GM12892 (cell line): ENCODE measurements at places on chromosomes 6 and 20.

- no peak for DNase-seq
Observed at GRCh38 chr6:129398764-129399163, 311.2 kb downstream of the ARHGAP18 start.

DNA sequence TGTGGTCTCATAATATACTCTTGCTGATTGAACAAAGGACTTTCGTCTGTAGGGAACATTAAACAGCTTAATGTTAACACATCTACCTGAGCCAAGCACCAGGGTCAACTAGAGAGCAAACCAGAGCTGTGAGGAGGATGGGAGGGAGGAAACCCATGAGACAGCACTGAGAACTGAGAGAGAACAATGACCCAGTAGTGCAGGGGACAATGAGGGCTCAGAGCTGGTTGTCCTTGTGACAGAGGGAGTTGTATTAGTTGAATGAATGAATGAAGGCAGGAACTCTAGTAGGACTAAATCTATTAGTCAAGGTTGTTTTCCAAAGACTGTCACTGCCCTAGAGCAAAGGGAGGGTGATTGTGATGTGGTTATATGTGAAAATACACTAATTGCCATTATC lies 28.2 kb upstream of the GSTA4 start:
- DNase-seq, result no peak

DNA sequence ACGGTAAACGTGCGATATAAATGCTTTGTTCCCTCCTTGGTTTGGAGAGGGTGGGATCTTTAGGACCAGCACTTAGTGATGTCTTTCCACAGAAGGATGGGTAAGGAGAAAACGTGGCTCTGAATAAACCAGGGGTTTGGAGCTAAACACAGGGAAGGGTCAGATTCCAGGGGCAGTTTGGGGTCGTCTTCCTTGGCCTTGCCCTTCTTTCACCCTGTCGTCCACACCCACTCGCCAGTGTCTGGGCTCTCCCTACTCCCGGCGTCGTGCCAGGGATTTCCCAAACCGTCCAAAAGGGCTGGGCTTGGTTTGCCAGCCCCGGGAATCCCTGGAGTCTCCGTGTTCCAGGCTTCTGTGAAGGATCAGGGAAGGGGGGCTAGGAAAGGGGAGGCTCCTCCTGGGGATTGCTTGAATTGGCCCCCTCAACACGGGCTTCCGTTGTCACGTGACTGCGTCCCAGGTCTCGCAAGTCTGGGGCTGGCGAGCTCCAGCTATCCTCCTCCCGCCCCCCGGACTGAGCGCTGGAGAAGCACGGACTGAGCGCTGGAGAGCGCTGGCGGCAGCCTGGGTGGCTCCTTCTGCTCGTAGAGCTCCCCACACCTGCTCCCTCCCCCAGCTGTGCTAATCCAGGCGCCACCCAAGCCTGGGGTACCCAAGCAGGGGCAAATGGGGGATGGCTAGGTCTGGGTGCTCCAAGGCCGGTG lies 9.4 kb upstream of the ARMC12 start:
- peak; percentile 53 for DNase-seq

GRCh38 chr6:37244430-37245310 lies 12.9 kb upstream of the TBC1D22B start:
- no peak for DNase-seq

- DNase-seq, result no peak
Observed at GRCh38 chr6:11753798-11754197, 24.8 kb downstream of the ADTRP start.

DNA sequence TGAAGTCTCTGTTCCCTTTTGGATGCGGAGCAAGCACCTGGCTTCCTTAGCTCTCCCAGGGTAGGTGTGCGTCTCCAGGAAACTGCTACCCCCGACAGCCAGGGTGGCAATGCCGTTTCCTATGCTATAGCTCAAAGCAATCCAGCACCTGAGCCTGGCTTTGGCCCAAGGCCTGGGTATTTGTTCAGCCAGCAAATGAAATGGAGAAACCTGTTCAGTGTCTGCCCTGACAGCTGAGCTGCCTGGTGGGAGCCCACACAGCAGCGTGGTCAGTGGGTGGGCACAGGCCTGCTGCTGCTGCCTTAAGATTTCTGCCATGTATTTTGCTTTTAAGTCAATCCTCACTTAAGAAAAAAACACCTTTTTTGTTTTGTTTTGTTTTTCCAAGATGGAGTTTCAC lies 13.7 kb downstream of the SPATA2 start:
- DNase-seq, result no peak

DNA sequence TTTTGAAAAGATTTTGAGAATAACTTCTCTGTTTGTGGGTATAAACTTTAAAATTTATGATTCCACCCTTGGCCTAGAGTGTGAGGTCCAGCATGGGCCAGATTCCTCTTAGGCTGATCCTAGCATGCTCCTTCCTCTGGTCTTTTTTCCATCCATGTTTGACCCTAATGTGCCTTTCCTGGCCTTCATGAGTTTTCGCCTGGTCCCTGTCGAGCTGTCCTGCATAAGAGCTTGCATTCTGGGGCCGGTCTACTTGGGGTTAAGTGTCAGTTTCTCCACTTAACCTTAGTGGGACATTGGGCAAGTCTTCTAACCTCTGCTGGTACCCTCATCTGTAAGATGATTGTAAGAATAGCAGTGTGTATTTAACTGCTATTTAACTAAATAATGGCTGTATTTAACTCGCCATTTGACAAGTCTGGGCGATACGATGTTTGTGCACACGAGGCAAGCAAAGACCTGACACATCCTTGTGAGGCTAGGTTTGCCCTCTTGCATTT lies 40.7 kb upstream of the TAGAP start:
- no peak for DNase-seq

DNA sequence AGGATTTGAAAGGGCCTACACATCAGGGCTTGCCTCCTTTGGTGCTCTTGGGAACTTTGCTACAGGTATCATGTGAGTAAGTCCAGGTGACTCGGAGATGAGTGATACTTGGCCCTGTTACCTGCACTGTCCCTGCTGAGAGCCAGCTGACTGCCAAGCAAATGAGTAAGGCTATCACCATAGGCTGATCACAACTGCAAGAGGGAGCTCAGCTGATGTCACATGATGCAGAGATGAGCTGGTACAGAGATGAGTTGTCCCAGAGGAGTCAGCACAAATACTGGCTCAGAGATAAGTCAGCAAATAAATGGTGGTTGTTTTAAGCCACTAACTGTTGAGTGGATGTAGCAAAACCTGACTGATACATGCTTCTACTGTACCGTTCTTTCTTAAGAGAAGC lies 41.4 kb downstream of the LAMP5 start:
- DNase-seq, result no peak

- no peak for DNase-seq
Observed at GRCh38 chr6:125054331-125054730, 92.1 kb downstream of the RNF217 start.

GRCh38 chr6:27592481-27593199 lies 119.7 kb upstream of the ZNF184 start:
- DNase-seq, result no peak

DNA sequence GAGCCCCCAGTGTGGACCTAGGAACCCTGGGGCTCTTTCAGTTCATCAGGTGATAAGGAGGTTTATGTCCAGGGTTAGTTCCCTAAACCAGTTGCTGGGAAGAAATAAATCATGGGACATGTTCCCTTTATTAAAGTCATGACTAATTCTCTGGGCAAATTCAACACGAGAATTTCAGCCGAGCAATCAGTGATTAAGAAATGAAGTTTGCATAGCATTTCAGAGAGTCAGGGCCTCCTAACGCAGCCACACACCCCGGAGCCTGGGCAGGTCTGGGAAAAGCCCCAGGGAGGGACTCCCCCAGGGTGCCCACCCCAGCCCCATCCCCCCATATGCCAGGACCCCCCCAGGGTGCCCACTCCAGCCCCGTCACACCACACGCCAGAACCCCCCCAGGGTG lies 20.1 kb downstream of the SLCO4A1 start:
- no peak for DNase-seq

GRCh38 chr6:31657406-31658157 lies 1.9 kb downstream of the APOM start:
- no peak for DNase-seq

DNA sequence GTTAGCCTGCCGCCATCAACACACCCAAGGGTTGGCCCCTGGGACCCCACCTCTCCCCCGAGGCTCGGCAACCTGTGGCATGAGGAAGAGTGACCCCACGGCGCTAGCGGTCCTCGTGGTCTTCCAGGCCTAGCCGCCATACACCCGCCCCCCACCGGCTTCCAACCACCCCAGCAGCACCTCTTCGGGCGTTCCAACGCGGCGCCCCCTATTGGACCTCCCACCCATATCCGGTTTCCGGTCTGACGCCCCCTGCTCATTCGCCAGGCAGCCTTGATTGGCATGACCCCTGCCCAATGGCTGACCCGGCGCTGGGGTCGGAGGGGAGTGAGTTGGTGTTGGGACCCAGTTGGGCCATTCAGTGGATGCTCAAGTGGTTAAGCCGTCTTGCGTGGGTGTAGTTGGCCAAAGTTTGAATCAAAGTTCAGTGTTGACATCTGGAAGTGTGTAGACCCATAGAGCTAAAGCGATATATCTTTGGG lies at the start of gene GNAS-AS1:
Gene GNAS-AS1 (minus strand): TSS at position 210 of the 482 bp plus-strand sequence.
- DNase-seq, result peak; percentile 81

- DNase-seq, result peak; percentile 1
Observed at GRCh38 chr6:68572525-68572924, 62.6 kb upstream of the ADGRB3 start.

GRCh38 chr6:36794713-36795065 lies 44.6 kb downstream of the CPNE5 start:
- no peak for DNase-seq

- no peak for DNase-seq
Observed at GRCh38 chr6:73558624-73559398, 38.0 kb upstream of the EEF1A1 start.

- DNase-seq, result no peak
Observed at GRCh38 chr6:106626485-106626884, 2.8 kb downstream of the RTN4IP1 start.

GRCh38 chr20:36550790-36551299 lies 9.5 kb downstream of the MYL9 start:
- no peak for DNase-seq

DNA sequence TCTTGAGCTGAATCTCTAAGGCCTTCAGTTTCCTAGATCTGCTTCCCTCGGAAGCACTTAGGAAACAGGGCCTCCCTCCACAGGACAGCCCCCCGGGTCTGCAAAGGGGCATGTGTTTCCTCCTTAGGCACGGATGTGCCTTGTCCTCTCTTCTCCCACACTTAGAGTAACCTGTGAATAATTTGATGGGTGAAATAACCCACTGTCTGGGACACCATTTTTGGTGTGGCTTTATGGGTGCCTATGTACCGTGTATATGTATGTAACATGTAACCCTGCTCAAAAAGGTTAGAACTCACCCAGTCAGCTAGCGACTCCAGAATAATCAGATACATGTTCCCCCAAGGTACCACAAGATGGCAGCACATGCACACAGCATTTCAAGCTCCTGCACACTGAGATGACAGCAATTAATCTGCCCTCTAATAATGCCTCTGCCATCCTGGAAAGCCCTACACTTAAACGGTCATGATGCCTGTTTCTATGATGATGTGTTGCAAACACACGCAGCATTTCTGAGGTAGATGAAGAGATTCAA lies 212.0 kb upstream of the PROKR2 start:
- DNase-seq, result peak; percentile 28

GRCh38 chr6:41706876-41707564 lies 28.4 kb downstream of the TFEB start:
- DNase-seq, result no peak

GRCh38 chr20:56278196-56278595 lies 29.7 kb downstream of the MC3R start:
- DNase-seq, result no peak

- no peak for DNase-seq
Observed at GRCh38 chr6:99416892-99417767, 8.0 kb downstream of the PNISR start.

- DNase-seq, result no peak
Observed at GRCh38 chr20:35661908-35662307, 2.8 kb downstream of the CPNE1 start.

DNA sequence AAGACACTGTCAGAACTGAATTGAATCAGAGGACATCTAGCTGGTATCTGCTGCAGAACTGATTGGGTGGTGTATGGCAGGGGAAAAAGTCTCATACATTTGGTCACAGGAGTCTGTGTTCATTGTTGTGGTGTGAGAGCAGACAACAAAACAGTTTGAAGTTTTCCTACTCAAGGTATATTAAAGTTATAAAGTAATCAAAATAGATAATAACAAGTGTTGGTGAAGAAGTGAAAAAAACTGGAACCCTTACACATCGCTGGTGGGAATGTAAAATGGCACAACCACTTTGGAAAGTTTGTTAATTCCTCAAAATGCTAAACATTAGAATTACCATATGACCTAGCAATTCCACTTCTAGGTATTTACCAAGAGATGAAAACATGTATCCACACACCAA lies 24.7 kb downstream of the SRPK1 start:
- DNase-seq, result no peak

DNA sequence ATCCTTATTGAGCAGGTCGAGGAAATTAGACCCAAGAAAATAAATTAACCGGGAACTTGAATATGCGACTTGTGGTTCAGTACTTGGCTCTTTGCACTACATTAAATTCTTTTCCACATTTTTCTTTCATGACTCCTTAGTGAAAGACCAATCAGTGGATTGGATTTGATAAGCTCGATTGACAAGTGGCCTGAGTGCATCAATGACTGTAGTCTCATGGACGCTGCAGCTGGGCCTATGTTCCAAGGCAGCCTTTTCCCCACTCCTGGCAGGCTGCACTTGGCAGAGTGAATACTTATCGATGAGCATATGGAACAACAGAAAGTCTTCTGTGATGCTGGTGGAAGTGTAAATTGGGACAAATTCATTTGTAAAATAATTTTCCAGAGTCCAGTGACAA lies 210.8 kb upstream of the EXOC2 start:
- no peak for DNase-seq

DNA sequence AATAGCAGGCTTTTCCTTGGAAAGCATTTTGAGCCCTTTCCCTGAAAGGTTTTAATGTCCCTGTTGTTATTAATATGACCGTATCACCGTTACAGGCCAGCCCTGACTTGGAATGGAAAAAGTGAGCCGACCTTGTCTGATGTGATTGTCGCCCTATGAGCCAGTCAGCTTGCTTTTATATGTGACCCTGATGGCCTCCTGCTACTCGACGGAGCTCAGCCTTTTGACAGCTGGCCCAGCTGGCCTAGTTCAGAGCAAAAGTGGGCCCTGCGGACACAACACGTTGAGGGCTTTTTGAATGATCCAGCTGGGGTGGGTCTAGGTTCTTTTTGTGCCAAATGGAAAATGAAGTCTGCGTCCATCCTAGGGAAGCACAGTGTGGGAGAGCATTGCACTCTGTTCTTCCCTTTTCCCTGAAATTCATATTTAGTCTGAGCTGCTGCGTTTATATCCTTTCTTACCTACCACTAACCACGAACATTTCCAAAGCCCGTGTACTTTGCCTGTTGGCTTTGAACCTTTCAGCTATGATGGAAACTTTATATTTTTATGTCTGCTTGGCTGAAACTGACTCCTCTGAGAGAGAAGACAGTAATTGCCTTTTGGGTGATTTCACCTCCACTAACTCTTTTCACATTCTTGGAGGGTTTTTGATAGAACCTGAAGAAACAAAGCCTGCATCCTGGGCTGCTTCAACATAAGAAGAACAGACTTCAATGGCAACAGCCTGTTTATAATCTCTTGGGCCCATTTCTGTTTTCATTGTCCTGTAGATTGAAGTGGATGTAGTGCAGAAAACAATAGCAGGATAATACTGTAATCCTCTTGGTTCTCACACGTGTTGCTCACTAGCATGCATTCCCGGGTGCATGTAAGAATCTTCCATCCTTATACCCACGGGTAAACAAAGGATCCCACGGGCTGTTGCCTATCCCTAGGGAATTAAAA lies 121.8 kb upstream of the HDGFL1 start:
- no peak for DNase-seq
